SK-MEL-5 (cell line): ENCODE measurements at places on chromosomes 2 and 18.

DNA sequence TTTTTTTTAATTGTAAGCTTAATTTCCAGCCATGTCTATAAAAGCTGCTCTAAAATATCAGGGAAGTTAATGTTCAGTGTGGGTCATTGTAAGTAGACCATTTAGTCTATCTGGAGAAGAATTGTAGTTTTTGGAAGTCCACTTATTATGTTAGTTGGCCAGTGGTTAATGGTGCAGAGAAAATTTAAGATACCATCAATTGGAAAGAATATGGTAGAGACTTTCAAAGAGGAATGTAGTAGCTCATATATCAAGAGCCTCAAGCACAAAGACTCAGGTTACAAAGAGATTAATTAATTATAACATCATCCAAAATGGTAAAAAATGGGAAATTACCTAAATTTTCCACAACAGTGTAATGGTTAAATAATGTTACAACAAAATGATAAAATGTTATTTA, 127.8 kb upstream of the CAVIN2 start:
- no peak for DNase-seq

- no peak for DNase-seq
Observed at GRCh38 chr2:56676966-56677365, 493.2 kb downstream of the CCDC85A start.

- DNase-seq, result no peak
Observed at GRCh38 chr18:45540125-45540524, 75.2 kb upstream of the SLC14A2 start.

- DNase-seq, result no peak
Observed at GRCh38 chr18:75502286-75502685, 74.8 kb upstream of the SMIM21 start.
